Subcutaneous preadipocyte (primary cell): ENCODE measurements at places on chromosomes 7 and 10. TPM values are rescaled to one million over a fixed set of nuclear protein-coding genes. Genes with fewer than 3 reads are reported as not detected.

The ITIH5 gene
- 0.20 and 0.73 TPM in 2 replicates for total RNA-seq

The FBXL13 gene
- total RNA-seq: 0.73 and 0.78 TPM in 2 replicates

The SERPINE1 gene
- 287 and 464 TPM in 2 replicates for total RNA-seq

The CACNB2 gene
- total RNA-seq: 11.1 and 12.5 TPM in 2 replicates

The PHKG1 gene
- total RNA-seq: 1.2 and 1.8 TPM in 2 replicates

The AKR1D1 gene
- total RNA-seq: not detected in 2 replicates

The OR2A7 gene
- total RNA-seq: 0.20 and 1.1 TPM in 2 replicates

The ZNF425 gene
- total RNA-seq: 1.6 and 2.2 TPM in 2 replicates

The KLF14 gene
- total RNA-seq: 0.20 and 0.37 TPM in 2 replicates

The CC2D2B gene
- under 0.01 TPM in 1 of 2 replicates, not detected in the other for total RNA-seq

The WIPF3 gene
- total RNA-seq: not detected in 2 replicates

The SMC3 gene
- 16.5 and 21.5 TPM in 2 replicates for total RNA-seq

The OPTN gene
- 50.8 and 55.5 TPM in 2 replicates for total RNA-seq

The CPN1 gene
- not detected in 2 replicates for total RNA-seq

The EIF5AL1 gene
- total RNA-seq: 0.98 and 2.2 TPM in 2 replicates
